ENCODE measurements at places on chromosomes 2 and 18. TPM values are rescaled to one million over a fixed set of nuclear protein-coding genes. Genes with fewer than 3 reads are reported as not detected.

GRCh38 chr18:70415823-70416488, 127.1 kb downstream of the SOCS6 start:
- no peak for DNase-seq

GRCh38 chr2:169693360-169693759, 845 bp downstream of the CFAP210 start:
- no peak for DNase-seq

GRCh38 chr2:109032229-109032820, 43.3 kb upstream of the EDAR start:
- DNase-seq, result no peak

DNA sequence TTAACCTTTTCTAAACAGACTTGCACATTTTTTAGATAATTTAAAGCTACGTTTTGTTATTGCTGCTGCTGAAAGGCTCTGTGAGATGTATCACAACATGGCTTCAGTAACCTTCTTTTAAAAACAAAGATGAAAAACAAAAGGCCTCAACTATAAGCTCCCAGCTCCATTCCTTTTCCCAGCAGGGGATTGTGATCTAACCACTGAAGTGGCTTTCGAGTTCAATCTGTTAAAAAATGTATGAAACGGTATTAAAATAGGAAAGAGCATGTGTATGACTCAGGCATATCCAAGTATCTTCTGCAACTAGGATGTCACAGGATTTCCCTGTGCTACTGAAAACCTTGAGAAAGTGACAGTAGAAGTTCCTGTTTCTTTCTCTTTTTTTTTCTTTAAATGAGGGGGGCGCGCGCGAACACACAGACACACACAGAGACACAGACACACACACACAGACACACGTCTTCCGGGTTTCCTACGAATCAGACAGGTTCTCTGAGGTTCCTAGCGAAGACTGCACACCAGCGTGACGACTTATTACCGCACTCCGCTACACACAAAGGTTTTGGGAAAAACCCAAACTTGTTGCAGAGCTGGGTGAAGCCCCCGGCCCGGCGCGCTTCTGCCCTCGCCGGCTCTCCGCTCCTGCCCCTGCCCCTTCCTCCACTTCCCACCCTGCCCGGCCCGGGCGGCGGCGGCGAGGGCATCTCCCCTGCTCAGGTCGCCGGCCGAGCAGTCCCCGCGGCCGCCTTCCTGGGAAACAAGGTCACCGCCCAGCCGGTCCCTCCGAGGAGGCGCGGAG, 86.8 kb downstream of the RBMS1 start:
- no peak for DNase-seq

DNA sequence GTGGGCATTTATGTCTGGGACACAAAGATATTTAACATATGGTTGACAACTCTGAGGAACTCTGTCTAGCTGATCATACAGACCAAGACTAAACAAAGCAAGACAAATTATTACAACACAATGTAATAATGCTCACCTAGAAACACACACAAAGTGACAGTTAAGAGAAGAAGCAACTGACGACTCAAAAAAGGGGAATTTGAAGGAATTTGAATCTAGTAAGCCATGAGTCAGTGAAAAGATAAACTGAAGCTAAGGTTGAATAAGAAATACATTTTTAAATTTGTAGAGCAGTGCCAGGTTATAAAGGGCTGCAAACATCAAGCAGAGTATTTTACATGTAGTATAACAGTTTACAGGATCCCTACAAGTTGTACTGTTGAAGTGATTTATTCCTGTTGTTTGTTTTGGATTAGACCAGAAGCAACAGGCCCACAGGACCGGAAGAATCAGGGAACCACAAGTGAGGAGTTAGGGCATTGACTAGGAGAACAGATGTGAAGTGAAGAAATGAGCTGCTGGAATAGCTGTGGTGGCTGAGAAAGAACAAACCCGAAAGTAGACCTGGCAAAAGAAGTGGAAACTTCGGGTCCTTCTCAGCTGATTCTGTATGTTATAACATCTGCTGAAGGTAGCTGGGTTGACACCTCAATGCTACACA, 35.6 kb downstream of the IFIH1 start:
- no peak for DNase-seq

DNA sequence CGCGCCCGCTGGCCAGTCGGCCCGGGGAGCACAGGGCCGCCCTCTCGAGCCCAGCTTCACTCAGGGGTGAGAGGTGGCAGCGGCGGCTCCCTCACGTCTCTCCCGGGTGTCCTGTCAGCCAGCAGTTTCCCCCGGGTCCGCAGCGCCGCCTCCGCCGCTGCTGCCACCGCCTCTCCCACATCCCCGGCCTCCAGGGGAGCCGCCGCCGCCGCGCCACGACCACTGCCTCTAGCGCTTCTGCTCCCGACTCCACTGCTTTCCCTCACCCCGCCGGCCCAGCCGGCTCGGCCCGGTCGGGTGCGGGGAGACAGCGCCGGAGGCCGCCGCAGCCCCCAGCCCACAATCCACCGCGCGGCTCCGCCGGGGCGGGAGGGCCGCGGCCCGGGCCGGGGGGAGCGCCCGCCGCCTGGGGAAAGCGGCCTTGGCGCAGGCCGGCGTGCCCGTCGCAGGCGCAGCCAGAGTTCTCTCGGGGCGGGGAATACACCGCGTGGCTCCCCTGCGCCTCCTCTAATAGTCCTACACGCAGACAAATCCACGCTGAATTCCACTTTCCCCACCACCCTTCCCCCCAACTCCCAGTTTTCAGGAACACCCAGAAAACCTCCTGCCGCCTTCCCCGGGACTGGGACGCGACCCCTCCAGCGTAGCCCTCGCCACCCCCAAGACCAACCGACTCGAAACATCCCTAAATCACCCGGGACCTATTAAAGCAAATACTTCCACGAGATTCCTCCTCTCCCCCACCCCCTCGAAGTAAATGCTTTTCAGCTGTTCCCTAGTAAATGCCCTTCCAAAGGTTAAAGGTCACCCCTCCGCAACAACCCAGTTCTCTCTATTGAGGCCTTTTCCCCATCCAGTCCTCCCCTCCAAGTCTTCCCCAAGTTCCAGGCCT, at the start of gene VPS54:
Gene VPS54 (minus strand): TSS at position 346 of the 892 bp plus-strand sequence. CDS start 35,429 bp downstream, outside the sequence.
- DNase-seq, result no peak

DNA sequence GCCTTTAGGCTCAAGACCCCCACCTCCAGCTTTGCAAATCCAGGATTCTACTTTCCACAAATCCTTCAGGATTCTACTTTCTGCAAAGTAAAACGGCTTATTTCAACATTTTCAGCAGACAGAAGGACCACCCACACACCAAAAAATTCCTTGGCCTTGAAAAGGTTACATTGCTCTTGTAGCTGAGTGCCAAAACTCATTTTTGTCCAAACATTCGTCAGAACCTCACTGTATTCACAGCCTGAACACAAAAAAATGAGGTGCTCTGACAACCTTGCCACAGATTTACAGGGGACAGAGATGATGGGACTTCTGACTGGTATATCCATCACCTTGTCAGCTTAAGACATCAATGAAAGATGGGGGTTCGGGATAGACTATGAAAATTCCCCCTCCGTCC, 63.0 kb upstream of the COX7A2L start:
- DNase-seq, result peak; percentile 47

DNA sequence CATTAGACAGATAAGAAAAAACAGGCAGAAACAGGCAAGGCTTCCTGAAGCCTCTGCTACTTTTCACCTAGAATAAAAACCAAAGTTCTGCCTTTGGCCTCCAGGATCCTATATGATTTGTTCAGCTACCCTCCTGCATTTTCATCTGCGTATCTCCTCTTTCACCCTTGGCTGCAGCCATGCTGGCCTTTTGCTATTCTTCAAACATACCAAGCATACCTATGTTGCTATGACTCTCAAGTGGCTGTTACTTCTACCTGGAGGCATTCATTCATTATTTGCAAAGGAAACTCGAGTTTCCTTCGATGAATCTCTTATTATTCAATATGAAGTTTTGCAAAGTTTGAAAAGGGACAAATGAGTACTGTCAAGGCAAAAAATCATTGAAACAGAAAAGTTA, 106.4 kb upstream of the HNMT start:
- no peak for DNase-seq

GRCh38 chr18:21851327-21851961, 110.9 kb downstream of the MIB1 start:
- no peak for DNase-seq

- no peak for DNase-seq
Measured at GRCh38 chr2:18506883-18507509, 53.5 kb downstream of the RDH14 start.

DNA sequence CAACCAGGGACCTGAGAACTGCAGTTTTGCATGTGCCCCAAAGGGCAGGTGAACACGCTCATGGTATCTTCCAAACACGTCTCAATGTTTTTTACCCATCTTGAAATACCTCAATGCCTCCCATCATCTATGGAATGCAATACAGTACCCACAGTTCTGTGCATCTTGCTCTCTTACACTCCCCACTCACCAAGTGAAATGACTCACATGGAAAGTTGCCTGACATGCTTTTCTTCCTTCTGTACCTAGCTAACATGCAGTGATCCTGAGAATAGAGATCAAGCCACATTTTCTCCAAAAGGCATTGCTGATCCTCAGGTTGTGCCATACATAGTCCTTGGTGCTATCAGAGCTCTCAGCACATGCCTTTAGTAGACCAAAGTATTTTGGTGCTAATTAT, 373.9 kb downstream of the GPD2 start:
- DNase-seq, result no peak

Gene ZNF513
- polyA plus RNA-seq, result 11.1 TPM

DNA sequence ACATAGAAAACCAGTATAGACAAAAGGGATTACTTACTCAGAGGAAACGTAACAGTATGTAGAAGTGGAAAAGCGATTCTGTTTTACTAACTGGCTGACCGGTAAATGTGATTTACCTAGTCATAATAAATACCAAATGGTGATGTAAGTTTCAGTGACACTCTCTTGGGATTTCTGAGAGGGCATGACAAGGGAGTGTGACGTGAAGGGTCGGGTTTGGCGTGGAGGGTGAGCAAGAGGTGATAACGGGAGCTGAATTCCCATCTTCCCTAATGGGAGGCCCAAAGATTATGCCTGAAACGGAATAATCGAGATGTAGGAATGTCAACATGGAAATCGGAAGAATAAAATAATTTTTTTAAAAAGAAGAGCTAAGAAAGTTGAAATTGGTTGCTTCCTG, 12.7 kb upstream of the GNAL start:
- no peak for DNase-seq

Gene ERFE
- polyA plus RNA-seq, result 2.4 TPM

DNA sequence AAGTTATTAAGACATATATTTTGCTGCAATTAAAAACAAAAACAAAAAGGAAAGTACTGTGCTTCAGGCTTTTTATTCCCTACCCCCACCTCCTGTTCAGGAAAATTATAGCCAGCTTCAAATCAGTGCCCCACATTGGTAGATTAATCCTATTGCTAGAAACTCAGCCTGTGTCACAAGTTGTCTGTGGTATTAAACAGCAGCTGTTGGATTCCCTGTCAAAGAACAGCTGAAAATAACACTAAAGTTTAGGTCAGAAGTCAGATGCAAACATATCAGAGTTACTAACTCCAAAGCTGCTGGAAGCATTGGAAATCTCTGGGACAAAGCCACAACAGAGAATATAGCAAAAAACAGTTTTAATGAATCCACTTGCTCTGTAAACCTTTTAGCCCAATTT, 818 bp upstream of the CCDC141 start:
- DNase-seq, result no peak

- no peak for DNase-seq
Measured at GRCh38 chr2:116718451-116718850, 1096.0 kb upstream of the DDX18 start.

GRCh38 chr2:170815746-170816503, 762 bp upstream of the GAD1 start:
- no peak for DNase-seq

Gene CBLN2
- polyA plus RNA-seq, result 0.02 TPM

Gene SERPINB12
- polyA plus RNA-seq, result not detected

- no peak for DNase-seq
Measured at GRCh38 chr2:189751080-189751658, 11.4 kb downstream of the OSGEPL1 start.

Gene SIX3
- not detected for polyA plus RNA-seq
